ENCODE measurements at places on chromosomes 11 and 22.

- DNase-seq = no peak
Observed at GRCh38 chr22:48821727-48822126, 1005.9 kb downstream of the BRD1 start.

DNA sequence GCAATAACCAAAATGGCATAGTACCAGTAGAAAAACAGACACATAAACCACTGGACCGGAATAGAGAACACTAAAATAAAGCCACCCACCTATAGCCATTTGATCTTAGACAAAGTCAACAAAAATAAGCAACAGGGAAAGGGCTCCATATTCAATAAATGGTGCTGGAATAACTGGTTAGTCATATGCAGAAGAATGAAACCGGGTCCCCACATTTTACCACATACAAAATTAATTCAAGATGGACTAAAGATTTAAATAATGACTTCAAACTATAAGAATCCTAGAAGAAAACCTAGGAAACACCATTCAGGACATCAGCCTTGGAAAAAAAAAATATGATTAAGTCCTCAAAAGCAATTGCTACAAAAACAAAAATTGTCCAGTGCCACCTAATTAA is 30.1 kb upstream of the NOX4 start:
- DNase-seq = no peak

DNA sequence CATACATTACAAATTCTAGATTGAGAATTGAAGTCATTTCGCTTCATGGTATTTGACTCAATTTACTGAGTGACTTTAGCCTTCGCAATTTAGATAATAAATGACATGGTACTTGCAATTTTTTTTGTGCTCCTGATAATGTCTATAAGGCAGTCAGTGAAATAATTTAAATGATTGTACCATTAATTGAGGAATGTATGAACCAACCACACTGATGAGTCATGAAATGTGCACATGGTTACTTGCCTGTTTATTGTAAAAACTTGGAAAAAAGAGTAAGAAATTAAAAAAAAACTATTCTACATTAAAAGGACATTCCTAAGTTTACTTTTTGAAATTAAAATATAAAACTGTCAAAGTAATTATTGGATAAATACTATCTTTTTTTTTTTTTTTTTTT is 43.3 kb downstream of the DNAJC24 start:
- peak; percentile 5 for DNase-seq

DNA sequence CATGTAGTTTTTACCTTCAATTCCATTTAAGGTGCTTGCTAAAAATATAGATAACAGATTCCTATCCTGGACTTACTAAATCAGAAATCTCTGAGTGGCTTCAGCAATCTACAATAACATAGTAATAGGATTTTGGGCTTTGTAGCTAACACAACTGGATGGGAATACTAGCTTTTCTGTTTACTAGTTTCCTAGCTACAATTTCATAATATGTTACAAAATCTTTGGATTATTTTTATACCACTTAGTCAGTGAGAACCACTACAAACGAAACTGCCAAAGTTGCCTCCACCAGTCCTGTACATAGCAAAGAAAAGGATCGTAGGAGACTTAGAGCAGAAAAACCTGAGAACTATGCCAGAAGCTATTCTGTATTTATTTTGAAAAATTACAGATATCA is 87.7 kb upstream of the ANO3 start:
- no peak for DNase-seq

GRCh38 chr22:44192098-44192815 is 11.5 kb downstream of the PARVG start:
- no peak for DNase-seq

- no peak for DNase-seq
Observed at GRCh38 chr11:11463405-11463804, 110.4 kb upstream of the CSNK2A3 start.
